ENCODE measurements at places on chromosomes 12 and 14. TPM values are rescaled to one million over a fixed set of nuclear protein-coding genes. Genes with fewer than 3 reads are reported as not detected.

GRCh38 chr14:62673014-62673755 lies 372.1 kb downstream of the KCNH5 start:
- no peak for DNase-seq

GRCh38 chr12:12387501-12387900 lies 30.6 kb downstream of the BORCS5 start:
- no peak for DNase-seq

DNA sequence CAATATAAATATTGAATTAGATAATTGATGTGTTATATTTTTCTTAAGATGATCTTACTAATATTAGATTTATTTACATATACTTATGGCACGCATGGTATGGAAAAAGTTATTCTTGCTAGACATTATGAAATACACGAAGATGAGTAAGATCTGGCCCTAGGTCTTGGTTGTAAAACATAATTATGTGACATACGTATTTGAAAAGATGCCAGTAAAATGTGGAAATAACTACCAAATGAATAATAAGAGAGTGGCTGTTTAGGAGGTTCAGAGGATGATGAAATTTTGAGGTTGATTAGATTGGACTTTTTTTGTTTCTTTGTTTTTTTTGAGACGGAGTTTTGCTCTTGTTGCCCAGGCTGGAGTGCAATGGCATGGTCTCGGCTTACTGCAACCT lies 41.3 kb downstream of the FANCM start:
- no peak for DNase-seq

- peak; percentile 55 for DNase-seq
These were observed 3.1 kb downstream of the LRFN5 start for GRCh38 chr14:41609704-41610183.

GRCh38 chr14:93007225-93007997 lies 84.5 kb downstream of the CHGA start:
- no peak for DNase-seq

GRCh38 chr12:109844091-109844490 lies 10.9 kb upstream of the TRPV4 start:
- DNase-seq: no peak

DNA sequence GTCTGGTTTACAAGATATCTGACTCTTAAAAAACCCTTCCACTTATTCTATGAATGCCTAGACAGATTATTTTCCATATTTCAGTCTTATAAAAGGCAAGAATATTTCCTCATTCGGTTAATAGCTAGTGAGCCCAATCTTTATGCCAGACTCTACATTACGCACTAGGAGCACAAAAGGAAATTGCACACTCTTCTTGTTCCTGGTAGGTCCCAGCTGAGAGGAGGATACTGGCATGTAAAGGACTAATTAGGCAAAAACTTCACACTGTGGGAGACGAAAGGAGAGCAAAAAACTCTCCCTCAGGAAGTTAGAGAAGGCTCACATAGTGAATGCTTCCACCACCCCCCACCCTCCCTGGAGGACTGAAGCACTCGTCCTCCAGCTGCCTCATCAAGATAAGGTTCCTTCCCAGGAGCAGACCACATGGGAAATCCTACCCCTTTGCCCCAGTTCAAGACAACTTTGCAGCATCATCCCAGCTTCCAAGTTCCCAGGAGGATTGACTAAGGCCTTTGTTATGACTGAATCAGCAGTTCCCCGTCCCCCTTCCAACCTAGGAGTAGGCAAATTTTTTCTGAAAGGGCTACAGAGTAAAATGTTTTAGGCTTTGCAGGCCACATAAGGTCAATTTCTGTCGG lies 14.5 kb downstream of the CAPZA3 start:
- DNase-seq: no peak

The RFLNA gene
- total RNA-seq: 3.3 TPM

The TAS2R14 gene
- total RNA-seq: 3.0 TPM

All from ovary (tissue), 10 donors.